ENCODE measurements at places on chromosomes 2 and 18. TPM values are rescaled to one million over a fixed set of nuclear protein-coding genes. Genes with fewer than 3 reads are reported as not detected.

The BARD1 gene
- 13.5 TPM for total RNA-seq

The FBXO48 gene
- 1.5 TPM for total RNA-seq

The MEX3C gene
- total RNA-seq, result 28.3 TPM

The UGT1A6 gene
- 1.7 TPM for total RNA-seq

The HJURP gene
- total RNA-seq, result 1.8 TPM

The UGT1A8 gene
- total RNA-seq, result not detected

The FAM237A gene
- not detected for total RNA-seq

Measured in left lung (tissue), 14 donors.